ENCODE measurements at places on chromosomes 6 and 20. TPM values are rescaled to one million over a fixed set of nuclear protein-coding genes. Genes with fewer than 3 reads are reported as not detected.

Gene SLC16A10
- total RNA-seq: not detected

Gene MAS1
- not detected for total RNA-seq

Gene DEF6
- total RNA-seq: 0.51 TPM

Gene NKX2-4
- not detected for total RNA-seq

Gene SNRPB2
- total RNA-seq: 40.8 TPM

Gene TGM3
- total RNA-seq: not detected

Gene RIPPLY2
- not detected for total RNA-seq

Gene MYLK4
- total RNA-seq: 0.26 TPM

Gene GSTA3
- not detected for total RNA-seq

Gene PRICKLE4
- 0.26 TPM for total RNA-seq

Gene OXT
- not detected for total RNA-seq

Gene CCN2
- total RNA-seq: 22.8 TPM

Gene MYCT1
- total RNA-seq: under 0.01 TPM

Gene GJA1
- 209 TPM for total RNA-seq
